SW 1271 (cell line): ENCODE measurements at places on chromosomes 3 and 15.

- DNase-seq, result peak; percentile 28
Measured at GRCh38 chr15:78195735-78196201, 38.6 kb downstream of the ACSBG1 start.

DNA sequence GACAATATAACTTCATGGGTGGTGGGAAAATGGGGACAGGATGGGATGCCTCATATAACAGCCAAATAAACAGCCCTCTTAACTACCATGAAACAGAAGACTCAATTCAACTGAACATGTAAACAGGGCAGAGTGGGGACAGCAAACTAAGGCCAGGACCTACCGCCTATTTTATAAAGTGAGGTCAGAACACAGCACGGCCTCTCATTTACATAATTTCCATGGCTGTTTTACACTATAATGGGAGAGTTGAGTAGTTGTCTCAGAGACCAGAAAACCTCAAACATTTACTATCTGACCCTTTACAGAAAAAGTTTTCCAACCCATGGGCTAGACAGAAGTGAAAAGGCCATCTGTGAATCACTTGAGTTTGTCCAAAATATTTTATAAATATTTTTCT, 56.7 kb upstream of the SNRPA1 start:
- DNase-seq, result no peak

GRCh38 chr3:120597445-120598049, 1.4 kb downstream of the NDUFB4 start:
- DNase-seq, result no peak

DNA sequence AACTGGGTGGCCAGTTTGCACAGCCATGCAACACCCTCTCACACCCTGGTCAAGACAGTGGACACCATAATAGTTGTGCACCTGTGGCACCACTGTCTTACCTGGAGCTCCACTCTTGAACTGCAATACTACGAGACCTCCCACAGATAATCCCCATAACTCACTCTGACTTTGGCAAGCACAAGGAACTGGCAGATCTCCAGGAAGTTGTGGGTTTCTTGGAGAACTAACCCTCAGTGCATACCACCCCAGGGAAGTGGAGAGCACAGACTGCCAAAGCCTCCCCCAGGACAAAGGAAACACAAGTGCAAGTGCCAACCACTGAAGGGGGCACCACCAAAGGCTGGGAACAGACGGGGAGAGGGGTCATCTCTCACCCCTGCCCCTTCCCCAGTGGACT, 318.6 kb downstream of the SUCLG2 start:
- DNase-seq, result no peak

DNA sequence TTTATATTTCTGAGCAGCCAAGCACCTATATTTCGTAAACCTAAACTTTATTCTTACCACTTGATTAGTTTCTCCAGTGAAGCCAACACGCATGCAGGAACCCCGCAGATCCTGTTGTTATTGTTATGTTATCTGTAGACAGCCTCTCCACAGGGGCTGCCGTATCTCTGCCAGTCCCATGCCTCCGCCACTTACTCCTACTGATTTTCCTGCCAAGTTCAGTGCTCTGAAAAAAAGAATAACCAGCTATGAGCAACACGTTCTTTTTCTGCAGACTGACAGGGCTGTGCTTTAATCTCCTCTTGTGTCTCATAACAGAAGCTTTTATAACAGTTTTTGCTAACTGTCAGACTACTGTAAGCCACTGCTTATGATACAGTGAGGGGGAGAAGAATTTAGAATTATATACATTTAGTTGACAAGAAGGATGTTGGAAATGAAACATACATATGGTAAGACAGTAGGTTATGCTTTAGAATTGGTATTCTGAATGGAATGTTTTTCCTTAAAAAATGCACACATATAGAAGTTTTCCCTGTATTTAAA, 347.4 kb downstream of the SI start:
- no peak for DNase-seq

GRCh38 chr3:49602049-49602554, 47.8 kb downstream of the BSN start:
- no peak for DNase-seq

GRCh38 chr3:11933529-11933928, 70.7 kb upstream of the SYN2 start:
- DNase-seq, result no peak

GRCh38 chr3:146072824-146073223, 88.2 kb downstream of the PLOD2 start:
- DNase-seq, result no peak

- DNase-seq, result no peak
Measured at GRCh38 chr3:188904670-188905069, 267.1 kb upstream of the TPRG1 start.

DNA sequence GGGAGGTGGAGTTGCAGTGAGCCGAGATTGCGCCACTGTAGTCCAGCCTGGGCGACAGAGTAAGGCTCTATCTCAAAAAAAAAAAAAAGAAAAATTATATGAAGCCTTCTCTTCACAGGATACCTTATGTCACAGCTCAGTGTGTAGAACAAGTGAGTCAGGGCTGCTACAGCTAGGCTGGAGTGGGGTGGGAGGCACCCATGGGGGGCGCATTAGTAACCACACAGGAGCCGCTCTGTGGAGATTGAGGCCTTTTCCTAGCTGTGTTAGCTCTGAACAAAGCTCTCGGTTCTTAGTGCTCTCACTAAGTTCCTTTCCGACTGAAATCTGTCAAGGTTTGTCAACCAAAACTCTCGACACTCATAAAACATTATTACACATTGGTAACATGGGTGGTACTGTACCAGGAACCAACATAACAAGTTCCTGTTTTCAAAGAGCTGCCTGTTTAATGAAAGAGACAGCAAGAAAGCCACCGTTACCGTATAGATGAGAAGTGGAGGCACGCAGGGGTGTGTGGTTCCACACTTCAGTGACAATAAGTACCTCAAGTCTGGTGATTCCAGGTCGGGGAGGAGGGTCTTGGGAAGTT, 4.5 kb downstream of the LRRC31 start:
- no peak for DNase-seq

GRCh38 chr3:191952609-191953008, 491.6 kb downstream of the PYDC2 start:
- no peak for DNase-seq

DNA sequence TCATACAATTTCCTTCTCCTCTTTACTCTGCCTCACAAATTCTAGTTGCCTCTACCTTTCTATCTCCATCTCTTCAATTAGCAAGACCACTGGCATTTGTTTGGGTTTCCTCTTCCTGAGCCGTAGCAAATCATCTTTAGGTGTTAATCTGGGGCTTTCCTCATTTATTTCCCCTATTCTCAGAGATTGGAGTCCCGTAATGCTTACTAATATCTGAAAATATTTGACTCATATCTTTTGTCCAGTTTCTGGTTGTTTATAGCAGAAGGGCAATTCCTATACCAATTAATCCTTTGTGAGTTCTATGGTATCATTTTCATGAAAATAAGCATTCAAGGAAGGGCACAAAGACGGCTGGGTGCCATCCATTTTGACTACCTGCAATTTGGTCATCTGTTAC, 103.7 kb downstream of the NR2E3 start:
- DNase-seq, result no peak
